ENCODE measurements at places on chromosomes 7 and 10.

- DNase-seq: no peak
Measured at GRCh38 chr7:137728426-137728825, 118.3 kb downstream of the DGKI start.

GRCh38 chr10:52128056-52128683, 185.9 kb upstream of the DKK1 start:
- DNase-seq: peak; percentile 9

DNA sequence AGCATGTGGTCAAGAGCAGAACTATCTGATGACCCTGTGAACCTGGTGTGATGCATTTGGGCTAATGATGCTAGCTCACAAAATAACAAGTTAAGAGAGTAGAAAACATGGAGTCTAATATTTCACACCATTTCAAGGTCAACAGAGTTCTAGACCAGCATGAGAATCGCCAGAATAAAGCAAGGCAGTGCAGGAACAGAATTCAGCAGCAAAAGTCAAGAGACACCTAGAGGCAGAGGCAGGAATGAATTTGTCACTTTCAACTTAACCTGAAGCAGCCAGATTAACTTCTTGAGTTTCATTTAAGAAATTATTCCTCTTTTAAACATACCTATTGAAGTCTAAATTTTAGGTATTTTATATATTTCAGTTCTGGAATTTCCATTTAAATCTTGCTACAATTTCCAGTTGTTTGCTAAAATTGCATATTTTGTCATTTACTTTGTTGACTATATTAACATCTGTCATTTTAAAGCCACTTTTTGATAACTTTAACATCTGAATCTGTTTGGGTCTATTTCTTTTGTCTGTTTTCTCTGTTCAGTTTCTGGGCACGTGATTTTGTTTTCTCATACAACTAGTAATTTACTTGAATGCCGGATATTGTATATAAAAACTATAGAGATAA, 44.2 kb upstream of the PRSS58 start:
- DNase-seq: no peak

DNA sequence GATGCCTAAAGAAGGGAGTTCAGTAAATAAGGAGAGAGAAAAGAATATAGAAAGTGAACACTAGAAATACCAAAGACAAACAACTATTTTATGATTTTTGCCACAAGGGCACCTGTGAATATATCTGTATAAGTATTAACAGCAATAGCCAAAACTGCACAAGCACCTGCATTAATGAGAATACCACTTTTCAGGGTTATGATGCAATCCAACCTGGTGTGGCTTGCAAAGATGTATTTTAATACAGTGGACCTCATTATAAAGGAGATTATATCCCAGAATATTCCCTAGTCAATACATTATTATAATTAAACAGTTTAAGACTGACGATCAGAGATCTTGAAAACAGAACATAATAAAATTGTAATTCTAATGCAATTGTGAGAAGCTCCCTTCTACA, 4.0 kb downstream of the BRAF start:
- DNase-seq: no peak

- DNase-seq: peak; percentile 83
Measured at GRCh38 chr7:75905785-75906604, 9.0 kb upstream of the POR start.

GRCh38 chr10:71998840-71999194, 34.6 kb downstream of the CHST3 start:
- DNase-seq: no peak

GRCh38 chr7:15236952-15237351, 324.9 kb downstream of the AGMO start:
- DNase-seq: no peak

DNA sequence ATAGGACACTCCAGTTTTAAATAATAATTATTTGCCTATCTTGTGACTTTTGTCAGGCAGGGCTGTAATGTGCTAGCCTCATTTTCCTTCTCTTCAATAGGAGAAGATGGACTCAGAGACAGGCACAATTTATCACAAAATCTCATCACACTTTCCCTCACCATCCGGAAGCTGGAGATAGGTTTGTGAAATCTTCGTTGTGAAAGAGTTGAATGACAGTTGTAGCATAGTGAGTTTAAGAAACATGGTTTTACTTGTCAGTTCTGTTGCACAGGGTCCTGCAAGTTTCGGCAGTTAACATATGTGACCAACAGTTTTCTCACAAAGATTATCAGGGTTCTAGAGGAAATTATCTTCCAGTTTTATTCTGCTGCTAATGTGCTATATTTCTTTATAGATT, 37.7 kb upstream of the MAP3K8 start:
- DNase-seq: no peak

- DNase-seq: no peak
Measured at GRCh38 chr10:93826355-93826754, 67.4 kb upstream of the SLC35G1 start.

DNA sequence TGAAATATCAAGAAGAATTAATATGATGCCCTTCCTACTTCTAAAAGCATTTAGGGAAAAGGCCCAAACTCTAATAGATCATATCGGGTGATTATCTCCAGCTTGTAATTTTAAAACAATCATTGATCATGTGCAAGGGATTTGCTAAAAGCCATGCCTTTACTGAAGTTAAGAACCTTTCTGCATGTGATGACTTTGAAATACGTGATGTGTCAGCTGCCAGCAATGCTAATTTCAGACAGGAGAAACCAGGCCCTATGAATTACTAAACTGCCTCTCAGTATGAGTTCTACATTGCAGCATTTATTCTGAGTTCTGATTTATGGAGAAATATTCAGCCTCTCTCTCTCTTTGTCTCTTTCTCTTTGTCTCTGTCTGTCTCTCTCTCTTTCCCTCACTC, 203.6 kb upstream of the AKR1E2 start:
- DNase-seq: no peak

DNA sequence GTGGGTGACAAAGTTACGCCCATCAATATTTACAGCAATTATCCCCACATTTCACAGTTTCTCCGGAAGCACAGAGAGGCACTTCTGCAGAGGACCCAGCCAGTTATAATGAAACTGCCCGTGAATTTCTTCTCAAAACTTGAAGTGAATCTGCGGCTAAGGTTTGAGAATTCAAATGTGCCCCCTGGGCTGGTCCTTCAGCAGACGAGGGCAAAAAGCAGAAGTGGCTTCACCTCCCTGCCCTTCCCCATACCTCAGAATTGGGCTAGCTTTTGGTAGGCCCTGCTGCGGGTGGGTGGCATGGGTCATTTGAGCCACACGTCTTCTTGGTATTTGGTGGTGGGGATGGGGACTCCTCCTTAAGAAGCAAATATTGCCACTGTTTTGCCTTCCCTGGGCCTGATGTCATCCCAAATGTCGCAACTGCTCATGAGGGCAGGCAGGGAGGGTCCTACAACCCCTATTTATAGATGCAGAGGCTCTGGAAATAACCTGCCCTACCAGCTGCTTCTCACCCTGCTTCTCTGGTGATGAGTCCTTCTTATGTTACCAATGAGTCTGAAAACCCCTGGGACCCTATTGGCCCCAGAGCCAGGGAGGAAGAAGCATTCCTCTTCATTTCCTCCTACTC, 16.6 kb upstream of the WDFY4 start:
- DNase-seq: no peak

GRCh38 chr10:24209946-24210491, 1.1 kb downstream of the KIAA1217 start:
- DNase-seq: no peak

GRCh38 chr7:30238721-30239441, 45.5 kb upstream of the ZNRF2 start:
- peak; percentile 80 for DNase-seq

GRCh38 chr7:158416283-158416933, 171.2 kb downstream of the PTPRN2 start:
- DNase-seq: peak; percentile 30

- DNase-seq: peak; percentile 55
Measured at GRCh38 chr10:78455811-78456210, 422.1 kb downstream of the RPS24 start.

DNA sequence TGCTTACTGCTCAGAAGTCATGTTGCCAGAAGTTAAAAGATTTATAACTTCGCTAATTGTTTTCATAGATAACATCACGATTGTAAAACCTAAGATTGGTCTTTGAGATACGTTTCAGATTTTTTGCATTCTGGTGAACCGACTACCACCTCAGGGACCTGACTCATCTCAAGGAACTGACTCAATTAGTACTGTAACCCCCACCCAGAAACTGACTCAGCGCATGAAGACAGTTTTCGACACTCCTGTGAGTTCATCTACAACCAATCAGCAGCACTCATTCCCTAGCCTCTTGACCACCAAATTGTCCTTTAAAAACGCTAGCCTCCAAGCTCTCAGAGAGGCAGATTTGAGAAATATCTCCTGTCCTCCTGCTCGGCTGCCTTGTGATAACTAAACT, 72.3 kb downstream of the ELMO1 start:
- no peak for DNase-seq

DNA sequence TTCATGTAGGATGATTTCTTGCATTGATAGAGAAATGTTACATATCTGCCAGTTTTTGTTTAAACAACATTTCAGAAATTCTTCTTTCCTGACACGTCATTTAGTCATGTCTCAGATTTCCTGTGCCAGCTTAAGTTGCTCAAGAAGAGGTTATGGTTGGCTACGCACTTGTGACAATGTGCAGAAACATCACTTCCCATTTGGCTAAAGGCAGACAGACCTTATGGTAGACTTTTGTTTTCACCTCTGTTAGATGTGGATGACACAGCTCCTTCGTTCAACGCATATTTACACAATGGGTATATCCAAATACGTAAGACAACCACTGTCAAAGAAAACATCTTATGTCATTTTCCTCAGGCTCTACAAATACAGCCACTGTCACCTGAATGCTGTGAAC, 125.8 kb downstream of the DOCK4 start:
- peak; percentile 49 for DNase-seq

- DNase-seq: no peak
Measured at GRCh38 chr10:25561758-25562157, 372.3 kb upstream of the MYO3A start.

GRCh38 chr7:104922182-104923009, 91.6 kb upstream of the KMT2E start:
- DNase-seq: no peak

DNA sequence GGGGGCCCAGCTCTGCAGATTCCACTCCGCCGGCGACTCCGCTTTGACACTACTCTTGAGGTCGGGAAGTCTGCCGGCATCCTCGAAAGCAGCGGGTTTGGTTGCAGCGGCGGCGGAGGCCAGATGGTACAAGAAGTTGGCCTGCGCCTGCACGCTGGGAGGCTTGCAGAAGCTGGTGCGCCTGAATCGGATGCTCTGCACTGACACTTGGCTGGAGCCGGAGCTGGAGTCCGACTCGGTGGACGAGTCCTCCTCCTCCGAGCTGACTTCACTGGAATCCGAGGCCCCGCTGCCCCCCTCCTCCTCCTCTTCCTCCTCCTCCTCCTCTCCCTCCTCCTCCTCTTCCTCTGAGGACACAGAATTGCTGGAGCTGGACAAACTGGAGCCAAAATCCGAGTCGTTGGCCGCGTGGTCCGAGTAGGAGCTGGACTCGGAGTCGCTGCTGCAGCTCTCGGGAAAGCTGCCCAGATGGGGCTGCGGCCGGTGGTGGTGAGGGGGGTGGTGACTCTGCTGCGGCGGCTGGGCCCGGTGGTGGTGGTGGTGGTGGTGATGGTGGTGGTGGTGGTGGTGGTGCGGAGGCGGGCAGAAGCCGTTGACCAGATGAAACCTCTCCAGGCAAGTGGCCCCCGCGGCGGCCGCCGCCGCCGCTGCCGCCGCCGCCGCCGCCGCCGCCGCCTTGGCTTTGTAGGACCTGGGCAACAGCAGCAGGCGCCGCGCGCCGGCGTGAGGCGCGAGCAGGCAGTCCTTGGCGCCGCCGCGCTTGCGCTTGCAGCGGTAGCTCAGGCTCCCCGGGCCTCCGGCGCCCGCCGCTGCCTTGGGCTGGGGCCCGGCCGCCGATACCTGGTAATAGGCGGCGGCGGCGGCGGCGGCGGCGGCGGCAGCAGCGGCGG, 9.0 kb downstream of the SKIDA1 start:
- peak; percentile 15 for DNase-seq

DNA sequence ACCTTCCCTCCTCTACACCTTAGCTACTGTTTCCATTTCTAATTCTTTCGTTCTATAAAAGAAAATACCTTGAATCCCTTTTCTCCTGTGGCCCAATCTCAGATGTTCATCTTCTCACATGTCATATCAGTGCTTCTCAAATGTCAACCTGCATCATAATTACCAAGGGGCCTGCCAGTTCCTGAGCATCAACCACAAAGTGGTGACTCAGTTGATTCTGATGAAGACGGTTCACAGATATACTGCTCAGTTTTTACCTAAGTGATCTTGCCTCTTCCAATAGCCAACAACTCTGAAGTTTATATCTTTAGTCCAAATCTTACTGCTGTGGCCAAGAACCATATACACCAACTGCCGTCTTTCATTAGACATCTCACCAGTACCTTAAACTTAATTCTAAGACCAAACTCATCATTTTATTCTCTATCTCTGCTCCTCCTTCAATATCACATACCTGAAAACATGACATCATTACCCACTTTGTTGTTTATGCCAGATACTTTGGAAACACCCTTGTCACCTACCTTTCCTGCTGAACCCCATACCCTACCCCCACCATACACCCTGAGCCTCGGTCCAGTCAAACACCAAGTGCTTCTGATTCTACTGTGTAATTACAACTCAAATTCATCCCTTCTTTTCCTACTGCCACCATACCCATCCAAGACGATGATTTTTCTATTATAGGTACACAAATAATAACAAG, 115.5 kb downstream of the LMBR1 start:
- no peak for DNase-seq

DNA sequence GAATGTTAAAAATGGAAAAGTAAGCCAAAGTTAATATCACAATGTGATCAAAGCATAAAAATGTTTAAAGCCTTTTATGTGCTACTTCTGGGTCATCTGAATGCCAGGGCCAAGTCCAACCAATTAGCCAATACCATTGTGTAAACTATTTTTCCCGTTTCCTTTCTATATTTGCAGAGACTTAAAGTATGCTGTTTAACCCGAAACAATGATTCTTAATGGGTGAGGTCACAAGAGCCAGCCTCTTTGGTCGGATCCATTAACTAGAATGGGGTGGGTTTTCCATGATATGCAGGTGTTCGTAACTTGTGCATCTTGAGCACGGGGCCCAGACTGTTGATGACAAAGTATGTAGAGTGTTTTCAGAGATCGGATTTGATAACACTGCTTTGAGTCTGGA, 111.3 kb upstream of the IGFBP3 start:
- DNase-seq: no peak
